ENCODE measurements at places on chromosomes 16 and 17.

- no peak for DNase-seq
Observed at GRCh38 chr17:32529604-32530003, 42.8 kb downstream of the CDK5R1 start.

GRCh38 chr17:72634621-72635020 lies 457.9 kb downstream of the SLC39A11 start:
- DNase-seq: no peak

GRCh38 chr17:62800585-62800984 lies 7.5 kb downstream of the MARCHF10 start:
- no peak for DNase-seq

GRCh38 chr16:54398986-54399385 lies 112.4 kb upstream of the IRX3 start:
- no peak for DNase-seq

GRCh38 chr17:78899361-78900260 lies 3.4 kb downstream of the CEP295NL start:
- no peak for DNase-seq

- no peak for DNase-seq
Observed at GRCh38 chr16:77584205-77584859, 138.0 kb upstream of the NUDT7 start.

DNA sequence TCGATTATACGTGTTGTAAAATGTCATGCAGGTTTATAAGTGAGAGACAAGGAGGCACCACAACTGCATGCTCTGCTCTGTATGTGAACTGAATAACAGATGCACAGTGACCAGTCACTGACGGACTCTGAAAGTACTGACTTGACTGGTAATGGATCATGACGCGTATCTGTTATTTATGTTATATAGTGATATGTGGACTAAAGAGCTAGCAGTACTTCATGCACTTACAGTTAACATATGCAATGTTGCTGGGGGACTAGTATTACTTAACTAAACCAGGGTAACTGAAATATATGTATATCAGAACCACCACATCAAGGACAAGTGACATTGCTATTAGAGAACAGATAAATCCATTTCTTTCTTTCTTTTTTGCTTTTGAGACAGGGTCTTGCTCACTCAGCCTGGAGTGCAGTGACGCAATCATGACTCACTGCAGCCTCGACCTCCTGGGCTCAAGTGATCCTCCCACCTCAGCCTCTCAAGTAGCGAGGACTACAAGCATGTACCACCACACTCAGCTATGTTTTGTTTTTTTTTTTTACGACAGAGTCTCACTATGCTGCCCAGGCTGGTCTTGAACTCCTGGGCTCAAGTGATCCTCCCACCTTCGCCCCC lies 17.2 kb downstream of the COIL start:
- no peak for DNase-seq

- DNase-seq: no peak
Observed at GRCh38 chr17:39122991-39123390, 28.4 kb downstream of the PLXDC1 start.

GRCh38 chr17:66679631-66680517 lies 155.0 kb upstream of the CACNG5 start:
- DNase-seq: no peak

DNA sequence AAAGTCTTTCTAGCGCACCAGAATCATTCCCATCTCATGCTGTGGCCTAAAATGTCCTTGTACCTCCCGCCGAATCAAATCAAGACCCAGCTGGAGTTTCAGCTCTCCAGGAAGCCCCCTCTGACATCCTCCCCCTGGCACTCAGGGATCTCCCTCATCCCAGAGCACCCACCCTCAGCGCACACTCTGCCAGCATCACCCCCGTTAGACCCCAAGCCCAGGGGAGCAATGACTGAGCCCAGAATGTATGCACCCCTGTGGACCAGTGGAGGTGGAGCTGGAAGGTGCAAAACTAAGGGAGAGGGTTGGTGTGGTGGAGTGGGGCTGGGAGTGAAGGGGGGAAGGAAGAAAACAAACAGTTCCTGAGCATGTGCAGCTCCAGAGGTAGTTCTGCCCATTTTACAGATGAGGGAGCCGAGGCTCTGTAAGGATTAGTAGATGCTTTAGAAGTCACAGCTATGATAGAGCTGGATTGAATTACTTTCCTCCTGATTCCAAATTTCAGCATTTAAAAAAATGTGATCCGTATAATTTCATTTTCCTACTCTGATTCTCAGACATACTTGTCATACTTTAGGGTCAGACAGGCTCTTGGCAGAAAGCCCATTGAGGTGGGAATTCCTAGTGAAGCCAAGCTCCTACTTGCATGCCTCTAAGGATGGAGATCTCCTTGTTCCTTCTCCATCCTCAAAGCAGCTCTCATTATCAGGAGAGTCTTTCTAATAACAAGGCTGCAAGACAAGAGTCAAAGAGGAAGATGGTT lies 242.7 kb downstream of the KATNIP start:
- DNase-seq: no peak

DNA sequence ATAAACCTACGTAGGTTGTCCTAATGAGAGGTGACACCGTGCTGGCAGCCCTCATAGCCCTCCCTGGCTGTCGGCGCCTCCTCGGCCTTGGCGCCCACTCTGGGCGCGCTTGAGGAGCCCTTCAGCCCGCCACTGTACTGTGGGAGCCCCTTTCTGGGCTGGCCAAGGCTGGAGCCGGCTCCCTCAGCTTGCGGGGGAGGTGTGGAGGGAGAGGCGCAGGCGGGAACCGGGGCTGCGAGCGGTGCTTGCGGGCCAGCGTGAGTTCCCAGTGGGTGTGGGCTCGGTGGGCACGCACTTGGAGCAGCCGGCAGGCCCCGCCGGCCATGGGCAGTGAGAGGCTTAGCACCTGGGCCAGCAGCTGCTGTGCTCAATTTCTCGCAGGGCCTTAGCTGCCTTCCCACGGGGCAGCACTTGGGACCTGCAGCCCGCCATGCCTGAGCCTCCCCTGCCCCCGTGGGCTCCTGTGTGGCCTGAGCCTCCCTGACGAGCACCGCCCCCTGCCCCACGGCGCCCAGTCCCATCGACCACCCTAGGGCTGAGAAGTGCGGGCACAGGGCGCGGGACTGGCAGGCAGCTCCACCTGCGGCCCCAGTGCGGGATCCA lies 40.1 kb upstream of the AMZ2 start:
- DNase-seq: no peak

GRCh38 chr17:13000561-13000960 lies 17.3 kb downstream of the ELAC2 start:
- no peak for DNase-seq
